Stimulated activated CD4-positive, alpha-beta T cell treated with anti-CD3 and anti-CD28 coated beads, TNF-alpha, amount 100 ng/mL, for 4 hours (primary cell): ENCODE measurements at places on chromosomes 11 and 22.

- no peak for DNase-seq
These were observed 17.4 kb downstream of the AMOTL1 start for GRCh38 chr11:94785509-94785908.

DNA sequence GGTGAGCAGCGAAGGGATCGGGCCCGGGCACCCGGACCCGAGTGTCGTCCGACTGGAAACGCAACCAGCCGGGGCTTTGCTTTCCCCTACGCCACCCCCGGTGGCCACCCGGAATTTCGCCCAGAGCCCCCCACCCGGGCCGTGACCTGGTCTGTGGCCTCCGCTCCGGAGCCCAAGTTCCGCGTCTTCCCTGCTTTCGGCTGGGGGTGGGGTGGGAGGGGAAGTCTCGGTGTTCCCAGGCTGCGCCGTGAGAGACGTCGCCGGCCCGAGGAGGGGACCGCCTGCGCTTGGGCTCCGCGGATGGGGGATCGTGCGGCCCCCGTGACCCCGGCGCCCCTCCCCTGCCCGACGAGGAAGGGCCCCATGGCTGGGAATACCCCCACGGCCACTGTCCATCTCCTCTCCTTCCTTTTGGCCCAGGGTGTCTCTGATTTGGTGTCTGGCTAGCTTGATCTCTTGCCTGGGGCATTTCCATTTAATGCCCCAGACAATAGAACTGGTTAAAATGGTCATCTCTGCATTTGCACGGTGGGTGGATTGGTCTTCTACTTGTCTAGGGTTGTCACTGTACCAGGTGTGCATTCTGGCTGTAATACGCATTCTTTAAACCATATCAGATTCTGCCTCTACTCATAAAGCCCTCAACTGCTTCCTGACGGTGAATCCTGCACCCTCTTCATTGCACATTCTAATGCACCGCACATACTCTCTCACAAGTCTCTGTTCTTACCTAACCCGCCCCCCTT lies 789 bp downstream of the SIK2 start:
- no peak for DNase-seq

DNA sequence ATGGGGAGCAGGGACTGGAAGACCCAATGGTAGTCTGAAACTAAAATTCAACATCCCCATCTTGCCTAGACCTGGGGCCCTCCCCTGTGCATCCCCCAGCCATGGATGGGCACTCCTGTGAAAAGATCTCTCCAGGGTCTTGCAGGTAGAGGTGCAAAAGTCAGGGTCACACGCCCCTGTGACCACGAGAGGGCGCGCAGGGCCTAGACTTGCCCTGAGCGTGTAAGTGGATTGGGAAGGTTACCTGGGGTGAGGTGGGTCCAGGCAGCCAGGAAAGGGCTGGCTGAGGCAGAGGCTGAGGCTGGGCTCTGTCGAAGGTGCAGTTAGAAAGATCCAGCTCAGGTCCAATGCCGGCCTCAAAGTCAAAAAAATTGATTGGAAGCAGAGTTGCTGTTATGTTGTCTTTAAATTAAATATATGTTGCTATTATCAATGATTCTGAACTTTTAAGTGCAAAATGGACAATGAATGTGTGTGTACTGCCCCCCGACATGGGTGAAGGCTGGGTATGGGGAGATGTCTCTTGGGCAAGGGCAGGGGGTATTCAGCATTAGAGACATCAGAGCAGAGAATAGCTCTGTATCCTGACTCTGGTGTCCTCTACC lies 4.8 kb upstream of the POU2F3 start:
- peak; percentile 36 for DNase-seq

DNA sequence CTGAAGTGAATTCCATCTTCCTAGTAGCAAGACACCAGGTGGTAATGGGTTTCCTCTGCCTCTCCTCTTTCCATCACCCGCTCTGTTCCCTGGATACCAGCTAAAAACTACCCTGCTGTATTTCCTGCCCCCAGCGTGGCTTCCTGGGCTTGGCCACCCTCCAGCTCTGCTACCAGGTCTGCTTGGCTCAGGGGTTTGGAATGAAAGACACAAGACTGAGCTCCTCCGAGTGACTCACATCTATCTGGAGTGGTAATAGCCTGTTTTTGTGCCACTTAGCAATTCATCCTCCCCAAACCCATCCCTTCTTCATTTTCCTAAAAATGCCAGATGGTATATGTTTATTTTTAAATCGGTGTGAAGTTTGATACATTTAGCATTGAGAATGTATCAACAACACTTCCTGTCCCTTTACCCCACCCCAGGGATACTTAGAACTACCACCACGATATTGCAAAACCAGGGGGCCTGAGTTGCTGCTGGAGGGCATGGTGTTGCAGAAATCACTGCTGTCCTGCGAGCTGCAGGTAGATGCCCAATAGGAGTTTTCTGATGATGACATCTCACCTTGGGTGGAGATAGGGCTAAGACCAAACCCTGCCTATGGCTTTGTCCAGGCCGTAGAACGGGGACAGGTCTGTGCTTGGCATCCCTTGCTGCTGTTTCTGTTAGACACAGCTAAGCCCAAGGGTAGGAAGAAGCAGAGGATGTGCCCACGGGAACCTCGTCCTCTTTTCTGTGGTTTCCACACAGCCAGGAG lies 7.5 kb upstream of the MICAL3 start:
- no peak for DNase-seq

GRCh38 chr22:43391306-43391705 lies 20.5 kb upstream of the MPPED1 start:
- DNase-seq = no peak

DNA sequence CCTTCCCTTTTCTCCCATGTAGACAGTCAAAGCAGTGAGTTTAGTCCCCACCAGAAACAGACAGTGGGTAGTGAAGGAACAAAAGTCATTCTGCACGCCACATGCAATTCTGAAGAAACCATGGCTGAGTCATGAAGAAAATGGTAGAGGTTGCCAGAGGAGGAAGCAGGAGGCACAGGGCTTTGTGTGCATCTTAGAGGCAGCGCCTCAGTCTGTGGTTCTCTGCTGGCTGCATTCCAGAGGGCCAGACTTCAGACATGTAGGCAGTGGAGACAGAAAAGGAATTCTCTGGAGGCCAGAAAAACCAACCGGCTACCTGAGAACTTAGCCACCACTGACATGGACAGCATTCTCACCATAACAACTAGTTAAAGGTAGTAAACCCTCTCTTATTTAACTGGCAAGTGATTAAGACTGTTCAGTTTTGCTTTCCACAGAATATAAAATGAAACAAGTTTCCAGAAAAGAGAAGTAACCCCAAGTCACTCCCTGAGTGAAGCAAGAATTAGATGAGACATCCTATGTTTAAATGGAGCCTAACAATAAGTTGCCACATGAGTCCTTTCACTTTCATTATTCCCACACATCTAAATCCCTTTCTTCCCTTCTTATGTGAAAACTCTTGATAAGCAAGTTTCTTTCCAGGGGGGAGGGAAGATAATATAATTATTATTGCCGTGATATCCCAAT lies 556.1 kb downstream of the SOX6 start:
- no peak for DNase-seq

- DNase-seq = no peak
These were observed 3.9 kb downstream of the JOSD1 start for GRCh38 chr22:38696606-38697424.

GRCh38 chr22:18983120-18983651 lies 47.1 kb upstream of the PRODH start:
- no peak for DNase-seq

DNA sequence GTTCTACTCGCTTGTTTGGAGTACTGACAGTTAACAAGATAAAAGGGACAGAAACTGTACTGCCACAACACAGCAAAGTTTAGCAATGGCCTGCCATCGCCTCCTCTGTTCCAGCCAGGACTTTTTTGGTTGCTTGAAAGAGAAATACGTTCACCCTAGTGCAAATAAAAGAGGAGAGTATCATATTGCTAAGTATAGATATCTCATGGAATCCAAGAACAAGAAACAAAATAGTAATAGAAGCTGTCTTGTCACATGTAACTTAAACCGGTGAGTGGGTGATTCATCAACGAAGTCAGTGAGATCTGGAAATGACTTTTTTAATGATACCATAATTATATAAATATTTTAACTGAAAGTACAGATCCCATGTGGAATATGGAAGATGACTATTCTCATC lies 35.4 kb downstream of the SLC1A2 start:
- no peak for DNase-seq

DNA sequence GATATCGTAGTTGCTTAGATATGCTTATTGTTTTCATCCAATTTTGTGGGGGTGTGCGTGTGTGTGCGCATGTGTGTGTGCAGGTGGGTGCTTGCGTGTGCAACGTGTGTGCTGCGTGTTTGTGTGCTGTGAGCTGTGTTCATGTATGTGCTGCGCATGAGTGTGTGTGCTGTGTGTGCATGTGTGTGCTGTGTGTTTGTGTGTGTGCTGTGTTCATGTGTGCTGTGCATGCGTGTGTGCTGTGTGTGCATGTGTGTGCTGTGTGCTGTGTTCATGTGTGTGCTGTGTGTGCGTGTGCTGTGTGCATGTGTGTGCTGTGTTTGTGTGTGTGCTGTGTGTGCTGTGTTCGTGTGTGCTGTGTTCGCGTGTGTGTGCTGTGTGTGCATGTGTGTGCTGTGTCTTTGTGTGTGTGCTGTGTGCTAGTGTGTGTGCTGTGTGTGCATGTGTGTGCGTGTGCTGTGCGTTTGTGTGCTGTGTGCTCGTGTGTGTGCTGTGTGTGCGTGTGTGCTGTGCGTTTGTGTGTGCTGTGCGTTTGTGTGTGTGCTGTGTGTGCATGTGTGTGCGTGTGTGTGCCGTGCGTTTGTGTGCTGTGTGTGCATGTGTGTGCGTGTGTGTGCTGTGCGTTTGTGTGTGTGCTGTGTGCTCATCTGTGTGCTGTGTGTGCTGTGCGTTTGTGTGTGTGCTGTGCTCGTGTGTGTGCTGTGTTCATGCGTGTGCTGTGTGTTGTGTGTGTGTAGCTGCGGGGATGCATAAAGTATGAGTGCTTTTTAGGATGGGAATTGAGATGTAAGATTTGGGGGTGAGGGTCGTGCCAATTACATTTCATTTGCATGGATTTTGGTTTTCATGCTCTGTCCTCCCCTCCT lies 7.6 kb downstream of the IGF2 start:
- no peak for DNase-seq

- DNase-seq = no peak
These were observed 103.3 kb upstream of the PARVA start for GRCh38 chr11:12274056-12274455.

DNA sequence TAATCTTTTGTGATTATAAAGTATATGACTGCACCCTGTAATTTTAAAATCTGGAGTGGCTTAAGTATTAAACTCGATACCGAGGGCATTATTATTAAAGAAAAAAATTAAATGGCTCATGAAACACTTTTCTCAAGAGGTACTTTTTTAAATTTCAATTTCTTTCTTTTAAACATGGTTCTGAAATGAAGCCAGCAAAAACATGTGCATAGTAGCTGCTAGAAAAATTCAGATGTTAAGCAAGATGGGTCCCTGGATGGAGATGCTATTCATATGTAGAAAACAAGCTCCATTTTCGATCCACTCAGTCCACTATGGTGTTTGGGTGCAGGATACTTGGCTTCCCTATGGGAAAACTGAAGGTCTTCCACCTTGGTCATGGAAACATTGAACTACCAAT lies 189.5 kb downstream of the PGR start:
- DNase-seq = no peak

DNA sequence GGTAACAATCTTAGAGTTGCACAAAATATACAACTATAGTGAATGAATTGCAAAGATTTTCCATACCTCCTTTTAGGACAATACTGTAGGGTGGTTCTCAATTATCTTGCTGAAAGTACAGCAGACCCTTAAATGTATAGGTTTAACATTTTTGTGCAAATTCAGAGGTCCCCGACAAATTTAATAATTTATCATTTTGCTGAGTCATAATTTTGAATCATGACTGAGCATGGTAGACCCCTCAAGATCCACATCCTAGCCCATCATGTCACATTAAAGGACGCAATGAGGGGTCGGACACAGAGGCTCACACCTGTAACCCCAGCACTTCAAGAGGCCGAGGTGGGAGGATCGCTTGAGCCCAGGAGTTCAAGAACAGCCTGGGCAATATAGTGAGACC lies 43.5 kb downstream of the OSBP start:
- no peak for DNase-seq

DNA sequence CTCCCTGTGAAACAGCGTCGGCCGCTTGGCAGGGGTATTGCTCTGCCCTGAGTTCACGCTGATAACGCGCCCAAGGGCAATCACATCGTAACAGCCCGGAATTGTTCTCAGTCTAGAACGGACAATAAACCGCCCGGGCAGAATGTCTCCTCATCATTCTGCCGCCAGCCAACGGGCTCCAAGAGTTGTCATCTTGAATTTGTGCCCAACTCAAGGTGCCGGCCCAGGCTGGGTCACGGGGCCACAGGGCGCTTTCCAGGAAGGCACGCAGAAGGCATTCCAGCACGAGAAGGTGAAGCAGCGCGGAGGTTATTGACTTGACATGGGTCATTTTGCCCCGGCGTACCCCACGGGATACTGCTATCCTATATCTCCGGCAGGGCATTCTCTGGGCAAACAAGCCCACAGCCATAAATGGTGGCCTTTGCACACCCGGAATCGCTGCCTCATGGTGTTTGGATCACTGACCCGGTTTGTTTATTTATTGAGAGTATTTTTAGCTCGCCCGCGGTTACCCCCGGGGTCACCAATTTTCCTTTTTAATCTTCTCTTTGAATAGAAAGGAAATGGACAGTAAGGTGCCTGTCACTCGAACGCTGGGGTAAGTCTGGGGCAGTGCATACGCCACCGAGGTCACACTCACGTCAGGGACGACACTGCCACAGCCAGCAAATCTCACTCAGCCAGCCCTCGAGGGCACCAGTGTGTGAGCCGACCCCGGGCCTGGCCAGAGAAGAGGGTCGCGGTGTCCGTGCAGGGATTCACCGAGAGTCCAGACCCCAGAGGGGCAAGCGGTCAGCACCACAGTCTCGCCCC lies 72.4 kb upstream of the FGF3 start:
- DNase-seq = no peak

DNA sequence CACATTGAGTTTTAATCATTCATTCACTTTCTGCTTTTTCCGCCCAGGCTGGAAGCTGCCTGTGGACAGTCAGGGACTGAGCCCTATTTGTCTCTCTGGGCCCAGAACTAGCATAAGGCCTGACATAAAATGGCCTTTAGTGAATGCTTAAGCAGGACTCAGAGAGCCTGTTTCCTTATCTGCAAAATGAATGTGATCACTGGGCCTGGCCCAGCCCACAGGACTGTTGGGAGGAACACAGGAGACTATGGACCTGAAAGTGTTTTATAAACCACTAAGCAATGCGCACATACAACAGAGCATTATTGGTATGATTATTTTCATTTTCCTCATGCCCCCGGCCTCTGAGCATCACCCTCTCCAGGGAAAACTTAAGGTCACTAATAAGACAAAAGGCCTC lies 3.9 kb upstream of the MYH9 start:
- no peak for DNase-seq

DNA sequence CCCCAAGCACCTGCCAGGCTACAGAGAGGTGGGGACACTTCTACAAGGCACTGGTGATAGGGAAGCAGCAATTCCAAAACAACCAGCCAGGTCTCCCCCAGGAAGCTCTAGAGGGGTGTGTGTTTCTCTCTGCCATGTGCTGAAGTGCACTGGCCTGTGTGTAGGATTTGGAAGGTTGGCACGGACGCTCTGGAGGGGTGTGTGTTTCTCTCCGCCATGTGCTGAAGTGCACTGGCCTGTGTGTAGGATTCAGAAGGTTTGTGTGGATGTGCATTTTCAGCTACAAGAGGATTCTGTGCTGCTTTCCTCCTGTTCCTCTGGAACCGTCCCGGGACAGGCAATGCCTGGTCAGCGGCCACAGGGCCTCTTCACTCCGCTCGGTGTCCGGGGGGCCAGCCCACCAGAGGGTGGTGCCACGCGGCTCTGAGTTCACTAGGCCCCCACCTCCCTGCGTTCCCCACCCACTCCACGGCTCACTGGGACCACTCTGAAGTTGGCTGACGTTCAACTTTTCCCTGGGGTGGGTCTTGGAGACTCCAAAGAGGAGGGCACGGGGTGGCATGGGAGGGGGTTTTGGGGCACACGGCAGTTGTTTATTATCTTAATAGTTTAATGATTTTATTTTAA lies 552.8 kb downstream of the BRD1 start:
- DNase-seq = no peak
